Prostate gland (tissue), 2 donors: ENCODE measurements at places on chromosomes 3 and 15. TPM values are rescaled to one million over a fixed set of nuclear protein-coding genes. Genes with fewer than 3 reads are reported as not detected.

Gene DOCK3
- 6.3 TPM for total RNA-seq

Gene GPR149
- total RNA-seq = 0.09 TPM

Gene TYRO3
- 5.2 TPM for total RNA-seq

Gene ACOX2
- 42.5 TPM for total RNA-seq

Gene NFKBIZ
- 25.7 TPM for total RNA-seq

Gene ALPK3
- total RNA-seq = 7.2 TPM

DNA sequence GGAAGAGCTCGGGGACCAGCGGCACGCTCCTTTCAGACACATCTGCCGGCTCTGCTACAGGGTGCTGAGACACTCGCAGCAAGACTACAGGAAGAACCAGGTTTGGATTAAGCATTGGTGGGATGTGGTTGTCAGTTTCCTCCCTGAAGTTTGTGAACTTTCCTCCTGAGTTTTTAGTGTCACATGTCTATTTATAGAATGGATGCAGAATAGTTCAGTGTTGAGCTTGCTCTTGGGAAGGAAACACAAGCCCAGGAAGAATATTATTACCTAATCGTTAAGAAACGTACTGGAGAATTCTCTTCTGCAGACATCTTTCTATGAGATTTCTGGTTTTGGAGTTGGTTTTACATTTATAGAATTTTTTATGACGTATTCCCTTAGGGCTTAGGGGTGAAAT, 172.0 kb downstream of the ITPR1 start:
- H3K27ac ChIP-seq = no peak overlapping the region
- no peaks in the 10 kb centered on the region for H3K27me3 ChIP-seq
- no peak overlapping the region for H3K4me3 ChIP-seq
- DNase-seq = no peak

DNA sequence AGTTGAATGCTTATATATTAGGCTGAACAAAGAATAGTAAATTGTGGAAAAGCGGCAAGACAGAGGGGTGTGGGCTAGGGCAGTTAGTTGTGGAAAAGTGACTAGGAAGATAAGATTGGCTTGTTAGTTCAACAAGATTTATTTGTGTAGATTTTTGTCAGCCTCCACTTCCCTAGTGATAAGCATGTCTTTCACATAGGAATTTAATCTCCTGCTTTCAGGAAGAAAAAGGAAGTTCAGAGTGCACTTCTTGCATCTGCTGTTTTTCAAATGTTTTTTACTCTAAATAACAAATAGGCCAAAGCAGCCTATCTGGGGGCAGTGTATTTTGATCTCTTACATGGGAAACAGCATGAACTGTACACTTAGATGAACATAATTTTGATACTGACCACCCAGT, 919.9 kb downstream of the NAALADL2 start:
- H3K4me3 ChIP-seq = no peak overlapping the region
- no peaks in the 10 kb centered on the region for H3K27me3 ChIP-seq
- no peak for DNase-seq
- no peaks in the 10 kb centered on the region for H3K36me3 ChIP-seq

- H3K36me3 ChIP-seq = peaks cover 17% of the 10 kb centered on the region
- H3K27me3 ChIP-seq = no peaks in the 10 kb centered on the region
- peaks cover 20% of the 10 kb centered on the region for H3K4me1 ChIP-seq
- DNase-seq = no peak
- H3K4me3 ChIP-seq = peak overlapping the region; percentile 89
Observed at GRCh38 chr15:90871716-90872485, 3.5 kb downstream of the FURIN start.

DNA sequence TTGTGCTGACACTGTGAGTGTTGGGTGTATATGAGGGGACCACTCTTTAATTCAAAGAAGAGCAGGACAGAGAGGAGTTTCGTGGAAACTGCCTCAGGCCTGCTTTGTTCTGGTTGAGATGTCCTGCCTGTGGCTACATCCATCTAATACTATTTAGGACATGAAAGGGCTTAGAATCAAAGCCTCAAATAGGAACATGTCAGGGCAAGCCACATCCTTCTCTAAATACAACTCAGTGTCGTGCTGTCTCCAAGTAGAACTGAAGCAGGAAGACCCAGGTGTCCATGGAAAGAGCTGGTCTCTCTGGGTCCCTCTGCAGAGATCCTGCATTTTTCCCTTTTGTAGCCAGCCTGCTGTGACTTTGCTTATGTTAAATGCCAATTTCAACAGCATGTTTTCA, 156.2 kb upstream of the UMPS start:
- no peaks in the 10 kb centered on the region for H3K27me3 ChIP-seq
- no peaks in the 10 kb centered on the region for H3K36me3 ChIP-seq
- H3K4me3 ChIP-seq = no peak overlapping the region
- DNase-seq = no peak
- no peaks in the 10 kb centered on the region for H3K4me1 ChIP-seq

GRCh38 chr3:105869861-105870755, 1.3 kb upstream of the CBLB start:
- no peaks in the 10 kb centered on the region for H3K4me1 ChIP-seq
- peak overlapping the region; percentile 92 for H3K27ac ChIP-seq
- no peak for DNase-seq
- peak overlapping the region; percentile 89 for H3K4me3 ChIP-seq
- H3K27me3 ChIP-seq = no peaks in the 10 kb centered on the region
- H3K36me3 ChIP-seq = no peaks in the 10 kb centered on the region

DNA sequence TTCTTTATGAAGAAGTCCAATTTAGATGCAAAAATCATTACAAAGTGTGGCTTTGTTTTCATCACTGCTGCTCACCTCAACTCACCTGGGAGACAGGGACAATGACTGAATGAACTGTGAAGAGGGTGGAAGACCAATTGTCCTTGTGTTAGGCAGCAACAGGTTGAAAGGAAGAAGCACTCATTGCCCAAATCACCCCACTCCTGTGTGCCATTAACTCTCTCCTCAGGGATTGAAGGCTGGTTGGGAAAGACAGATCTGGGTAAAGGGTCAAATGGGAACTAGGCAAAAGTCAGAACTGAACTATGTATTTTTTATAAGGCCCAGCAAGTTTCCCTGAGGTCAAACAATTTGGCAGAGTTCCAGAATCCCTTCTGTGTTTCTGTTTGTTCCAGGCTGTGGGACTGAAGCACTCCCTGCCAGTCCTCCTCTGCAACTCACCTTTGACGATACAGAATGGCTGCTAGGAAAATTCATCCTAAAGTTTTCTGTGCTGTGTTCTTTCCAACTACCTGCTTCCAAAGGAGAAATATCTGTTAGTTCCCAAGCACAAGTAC, 68.6 kb upstream of the CCDC39 start:
- H3K4me1 ChIP-seq = no peaks in the 10 kb centered on the region
- no peaks in the 10 kb centered on the region for H3K27me3 ChIP-seq
- DNase-seq = no peak
- no peak overlapping the region for H3K27ac ChIP-seq
- no peaks in the 10 kb centered on the region for H3K36me3 ChIP-seq
- H3K4me3 ChIP-seq = no peak overlapping the region

DNA sequence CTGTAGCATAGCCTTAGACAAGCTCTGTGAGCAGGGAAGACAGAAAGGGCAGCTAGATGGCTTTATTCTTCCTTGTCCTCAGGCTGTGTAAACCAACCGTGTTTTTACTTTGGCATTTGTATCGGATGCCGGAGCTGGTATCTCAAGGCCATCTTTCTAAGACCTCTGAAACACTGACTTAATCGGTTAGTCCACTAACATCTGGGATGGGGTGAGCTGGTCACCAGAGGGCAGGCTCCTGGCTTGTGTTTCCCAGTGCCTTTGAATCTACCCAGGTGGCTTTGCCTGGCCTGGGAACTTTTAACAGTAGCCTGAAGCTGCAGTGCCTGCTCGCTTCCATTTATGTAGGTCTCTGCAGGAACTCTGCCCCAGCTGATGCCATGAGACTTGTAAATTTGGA, 252.7 kb downstream of the NR1D2 start:
- no peaks in the 10 kb centered on the region for H3K27me3 ChIP-seq
- DNase-seq = no peak
- H3K4me1 ChIP-seq = no peaks in the 10 kb centered on the region
- H3K4me3 ChIP-seq = no peak overlapping the region
- H3K27ac ChIP-seq = no peak overlapping the region

DNA sequence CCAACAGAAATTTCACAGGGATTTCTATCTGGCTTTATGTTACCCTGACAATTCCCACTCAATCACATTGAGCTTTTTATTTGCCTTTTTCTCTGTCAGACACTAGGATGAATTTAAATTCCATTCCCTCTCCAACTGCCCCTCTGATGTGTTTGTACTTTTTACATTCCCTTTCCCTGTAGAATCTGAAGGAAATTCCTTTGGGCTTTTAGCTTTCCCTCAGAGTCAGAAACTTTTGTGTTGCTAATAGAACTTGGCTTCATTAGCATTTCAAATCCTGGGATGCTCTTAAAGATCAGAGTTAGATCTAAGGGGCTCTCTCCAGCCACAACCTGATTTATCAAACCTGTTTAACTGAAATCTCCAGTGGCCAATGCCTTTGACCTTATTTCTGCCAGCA, 7.9 kb upstream of the RARB start:
- H3K4me1 ChIP-seq = peaks cover 4% of the 10 kb centered on the region
- H3K4me3 ChIP-seq = no peak overlapping the region
